ENCODE measurements at places on chromosomes 13 and 19.
A peak's percentile ranks its signal among the peaks of the same experiment; 100 is the strongest.

DNA sequence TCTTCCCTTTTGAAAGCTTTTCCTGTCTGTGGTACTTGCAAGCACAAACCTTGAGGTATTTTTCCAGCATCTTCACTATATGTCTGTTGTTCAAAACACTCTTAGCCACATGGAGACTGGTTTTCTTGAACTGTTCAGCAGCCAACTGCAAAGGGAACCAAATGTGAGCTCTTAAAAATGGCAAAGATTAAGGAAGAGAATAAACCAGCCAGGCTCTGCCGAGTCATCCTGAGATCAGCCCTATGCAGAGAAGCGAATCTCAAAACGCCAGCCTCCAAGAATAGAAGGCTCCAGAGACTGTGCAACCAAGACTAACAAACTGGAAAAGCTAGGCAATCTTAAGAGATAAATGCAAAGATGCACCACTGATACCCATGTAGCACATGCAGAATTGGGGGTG, 20.7 kb downstream of the AKAP8 start:
- DNase-seq = no peak

- DNase-seq = peak; percentile 30
These were observed 13.1 kb downstream of the GRAMD1A start for GRCh38 chr19:35013041-35013819.

GRCh38 chr13:59452189-59452890, 711.4 kb downstream of the DIAPH3 start:
- DNase-seq = peak; percentile 89

GRCh38 chr13:106498158-106498557, 37.3 kb downstream of the EFNB2 start:
- DNase-seq = no peak

Data from Kasumi-1 (cell line).